HS-5 (cell line): ENCODE measurements at places on chromosomes 6 and 20.

DNA sequence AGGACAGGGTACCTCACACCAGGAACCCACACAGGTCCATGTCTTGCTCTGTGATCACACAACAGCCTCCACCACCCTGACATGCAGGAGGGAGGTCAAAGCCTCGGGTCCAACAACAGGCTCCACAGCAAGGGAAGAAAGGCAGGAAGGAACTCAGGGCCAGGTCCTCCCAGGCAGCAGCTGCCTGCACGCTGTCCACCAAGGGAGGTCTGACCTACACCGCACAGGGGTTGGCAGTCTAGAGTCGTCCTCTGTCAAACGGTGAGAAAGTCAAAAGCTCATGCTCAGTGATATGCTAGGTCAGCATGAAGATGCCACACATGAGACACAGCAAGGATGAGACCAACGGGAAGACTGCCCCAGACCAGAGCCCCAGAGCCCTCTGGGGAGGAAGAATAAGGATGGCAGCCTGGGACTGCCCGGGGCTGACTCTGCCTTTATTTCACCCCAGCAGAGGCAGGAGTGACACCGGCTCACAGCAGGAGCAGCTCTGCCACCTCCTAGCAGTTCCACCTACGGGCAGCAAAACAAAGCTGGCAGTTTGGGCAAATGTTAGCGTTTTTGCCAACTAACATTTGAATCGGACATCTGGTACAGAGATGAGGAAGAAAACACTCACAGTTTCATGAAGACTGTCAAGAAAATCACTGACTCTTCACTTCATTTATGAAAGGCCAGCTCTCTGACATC lies 8.5 kb downstream of the GMEB2 start:
- no peak for DNase-seq

DNA sequence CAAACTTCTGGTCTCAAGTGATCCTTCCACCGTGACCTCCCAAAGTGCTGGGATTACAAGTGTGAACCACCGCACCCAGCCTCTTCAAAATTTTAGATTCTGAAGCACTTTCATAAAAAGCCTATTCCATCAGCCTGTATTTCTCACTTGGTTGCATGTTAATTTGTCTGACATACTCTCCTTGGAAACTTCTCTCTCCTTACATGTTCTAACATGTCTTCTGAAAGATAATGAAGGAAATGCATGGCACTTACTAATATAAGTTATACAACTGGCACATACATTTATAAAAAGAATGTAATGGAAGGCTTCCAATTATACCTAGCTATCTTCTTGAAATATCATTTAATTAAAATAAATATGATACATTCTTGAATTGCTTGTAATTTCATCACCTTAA lies 597.5 kb downstream of the TBC1D32 start:
- no peak for DNase-seq

DNA sequence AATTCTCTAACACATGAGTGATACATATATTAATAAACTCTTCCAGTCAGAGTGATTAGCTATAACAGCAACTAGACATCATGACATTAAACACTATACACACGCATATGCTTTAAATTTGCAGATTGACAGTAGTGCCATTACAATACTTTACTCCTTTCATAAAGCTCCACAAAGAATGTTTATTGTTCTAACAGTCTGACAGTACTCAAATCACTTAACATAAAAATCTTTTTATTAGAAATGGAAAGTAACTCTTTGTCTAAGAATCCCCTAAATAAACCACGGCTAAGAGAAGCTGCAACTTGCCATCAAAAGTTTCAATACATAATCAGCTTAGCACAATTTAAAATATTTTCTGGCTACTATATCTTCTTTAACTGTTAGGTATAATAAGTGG lies 24.0 kb downstream of the SNX3 start:
- DNase-seq = no peak

DNA sequence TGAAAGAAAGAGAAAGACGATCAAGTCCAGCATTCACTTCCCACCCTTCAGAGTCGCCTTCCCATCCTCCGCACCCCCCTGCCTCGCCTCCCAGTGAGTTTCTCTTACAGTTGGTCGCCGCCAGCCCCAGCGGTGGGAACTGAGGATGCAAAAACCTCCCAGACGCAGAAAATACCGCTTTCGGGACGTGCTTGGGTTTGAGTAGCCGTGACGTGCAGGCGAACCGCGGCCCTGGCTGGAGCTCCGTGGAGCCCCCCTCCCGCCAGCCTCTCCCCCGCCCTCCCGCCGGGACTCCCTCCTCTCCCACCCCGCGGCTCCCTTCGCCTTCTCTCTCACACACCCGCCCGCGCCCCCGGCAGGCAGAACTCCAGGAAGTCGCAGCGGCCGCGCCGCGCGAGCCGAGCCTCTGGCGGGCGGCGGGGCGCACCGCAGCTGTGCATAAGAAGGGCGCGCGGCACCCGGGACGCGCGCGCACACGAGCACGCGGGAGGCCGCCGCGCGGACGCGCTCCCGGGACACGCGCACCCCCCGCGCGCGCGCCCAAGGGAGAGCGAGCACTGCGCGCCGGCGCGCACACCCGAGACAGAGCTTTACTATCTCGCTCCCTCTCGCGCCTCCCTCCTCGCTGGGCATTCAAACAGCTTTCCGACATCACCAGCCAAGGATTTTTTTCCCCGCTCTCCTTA lies at the start of gene ADGRB3:
Gene ADGRB3 (plus strand): TSS at position 557 of the 686 bp plus-strand sequence. CDS start 3,394 bp downstream, outside the sequence.
- peak; percentile 43 for DNase-seq

DNA sequence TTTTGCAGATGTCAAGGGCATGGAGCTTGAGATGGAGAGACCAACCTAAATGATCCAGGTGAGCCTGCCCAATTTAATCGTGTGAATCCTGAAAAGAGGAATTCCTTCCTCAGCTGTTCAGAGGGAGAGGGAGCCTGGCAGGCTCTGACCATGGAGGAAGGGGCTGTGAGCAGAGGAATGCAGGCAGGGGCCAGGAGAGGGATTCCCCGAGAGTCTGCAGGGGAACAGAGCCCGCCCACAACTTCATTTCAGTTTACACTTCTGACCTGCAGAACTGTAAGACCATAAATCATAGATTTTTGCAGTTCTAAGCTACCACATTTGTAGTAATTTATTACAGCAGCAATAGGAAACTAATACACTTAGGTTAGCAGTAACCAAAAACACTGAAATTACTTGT lies 164.1 kb downstream of the TBXT start:
- no peak for DNase-seq

GRCh38 chr20:50085481-50086365 lies 27.2 kb downstream of the UBE2V1 start:
- peak; percentile 67 for DNase-seq

DNA sequence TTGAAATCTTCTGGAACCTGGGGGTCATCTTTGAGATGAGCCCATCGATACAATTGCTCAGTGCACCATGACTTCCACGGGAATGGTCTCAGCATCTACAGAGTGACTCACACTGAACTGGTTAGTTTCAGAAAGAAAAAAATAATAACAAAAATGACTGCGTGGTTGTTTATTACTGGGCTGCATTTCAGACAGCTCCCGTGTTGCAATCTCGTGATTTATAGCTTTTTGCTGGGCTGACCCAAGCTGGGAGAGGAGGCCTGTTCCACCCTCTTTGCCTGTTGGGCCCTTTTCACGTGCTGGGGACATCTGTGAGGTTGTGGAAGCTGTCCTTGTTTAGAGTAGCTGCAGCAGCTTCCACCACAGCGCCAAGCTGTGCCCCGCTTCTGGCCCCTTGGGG lies 225.5 kb downstream of the BMP7 start:
- no peak for DNase-seq

- DNase-seq = no peak
Observed at GRCh38 chr6:17865243-17865642, 122.2 kb downstream of the KIF13A start.

GRCh38 chr6:150255840-150256239 lies 113.0 kb upstream of the IYD start:
- no peak for DNase-seq

- DNase-seq = no peak
Observed at GRCh38 chr20:6707321-6707831, 60.1 kb upstream of the BMP2 start.

GRCh38 chr6:55320696-55321086 lies 6.6 kb upstream of the GFRAL start:
- DNase-seq = no peak

GRCh38 chr20:16410626-16411025 lies 162.6 kb downstream of the KIF16B start:
- DNase-seq = no peak

DNA sequence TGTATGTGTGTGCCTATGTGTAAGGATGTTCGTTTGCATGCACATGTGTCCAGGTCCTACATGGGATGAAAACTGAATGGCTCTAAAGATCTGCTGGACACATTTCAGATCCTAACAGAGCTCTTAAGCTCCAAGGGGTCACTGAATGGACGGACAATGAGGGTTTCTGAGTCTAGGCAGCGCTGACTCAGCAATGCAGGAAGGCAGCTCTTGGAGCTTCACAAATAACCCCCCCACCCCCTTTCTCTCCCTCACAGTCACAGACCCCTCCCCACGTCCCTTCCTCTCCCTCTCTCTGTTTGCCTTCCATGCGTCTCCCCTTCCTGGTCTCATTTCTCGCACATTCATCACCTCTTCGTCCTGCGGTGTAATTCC lies 369.8 kb downstream of the PREX1 start:
- no peak for DNase-seq

GRCh38 chr20:61813791-61814190 lies 251.9 kb downstream of the TAF4 start:
- no peak for DNase-seq

DNA sequence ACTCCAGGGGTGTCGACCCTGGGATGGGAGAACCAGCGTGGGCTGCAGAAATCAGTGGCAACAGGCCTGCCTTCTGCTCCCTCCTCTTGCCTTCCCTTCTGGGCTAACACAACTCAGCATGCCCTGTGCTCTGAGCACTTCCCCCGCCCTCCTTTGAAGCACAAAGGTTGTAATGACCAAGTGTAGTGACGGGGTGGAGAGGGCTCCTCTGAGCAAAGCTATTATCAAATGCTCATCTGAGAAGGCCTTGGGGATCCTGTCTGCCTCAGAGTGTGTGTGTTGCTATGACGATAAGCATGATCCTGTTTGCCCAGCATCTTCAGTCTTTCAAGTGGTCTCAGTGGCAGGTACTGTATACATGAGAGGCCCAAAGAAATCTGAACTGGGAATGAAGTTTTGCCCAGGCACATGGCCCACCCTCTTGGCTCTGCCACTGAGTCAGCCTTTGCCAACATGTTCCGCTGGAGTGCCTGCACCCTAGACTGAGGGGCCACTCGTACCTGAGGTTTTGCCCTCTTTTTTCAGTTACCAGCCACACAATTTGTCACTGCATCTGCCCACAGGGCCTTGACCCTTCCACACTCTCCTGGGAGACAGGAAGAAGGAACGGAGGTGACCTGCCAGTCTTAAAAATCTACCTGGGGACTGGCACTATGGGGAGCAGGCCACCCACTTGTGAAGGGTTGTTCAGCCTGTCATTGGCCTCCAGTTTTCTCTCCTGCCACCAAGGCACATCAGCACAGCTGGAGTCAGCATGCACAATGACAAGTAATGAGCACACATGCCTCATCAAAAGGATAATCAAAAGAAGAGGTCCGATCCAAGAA lies 74.5 kb downstream of the GFOD1 start:
- DNase-seq = no peak

DNA sequence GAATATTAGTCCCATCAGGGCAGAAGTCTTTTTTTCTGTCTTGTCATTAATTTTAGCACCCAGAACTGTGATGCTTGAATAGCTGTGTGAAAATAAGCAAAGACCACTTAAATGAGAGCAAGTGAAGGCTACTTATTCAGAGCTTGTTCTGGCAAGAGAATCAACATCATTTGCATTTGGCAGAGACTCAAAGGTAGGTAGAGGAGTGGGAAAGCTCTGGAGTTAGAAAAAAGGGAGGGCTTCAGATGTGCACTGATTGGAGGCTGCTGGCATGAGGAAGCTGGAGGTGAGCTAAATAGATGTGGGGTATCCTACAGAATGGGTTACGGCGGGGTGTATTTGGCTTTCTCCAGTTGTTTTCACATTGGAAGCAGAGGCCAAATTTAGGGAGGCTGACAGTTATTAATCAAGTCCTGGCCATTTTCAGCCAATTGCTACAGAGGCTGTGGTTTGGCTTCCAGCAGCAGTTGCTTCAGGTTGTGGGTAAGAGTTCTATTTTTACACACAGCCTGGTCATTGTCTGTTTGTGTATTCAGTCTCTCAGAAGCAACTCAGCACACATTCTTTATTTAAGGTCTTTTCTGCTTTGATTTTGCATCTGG lies 254.3 kb downstream of the BTBD3 start:
- no peak for DNase-seq

GRCh38 chr20:25532015-25532751 lies 53.1 kb downstream of the NINL start:
- no peak for DNase-seq

DNA sequence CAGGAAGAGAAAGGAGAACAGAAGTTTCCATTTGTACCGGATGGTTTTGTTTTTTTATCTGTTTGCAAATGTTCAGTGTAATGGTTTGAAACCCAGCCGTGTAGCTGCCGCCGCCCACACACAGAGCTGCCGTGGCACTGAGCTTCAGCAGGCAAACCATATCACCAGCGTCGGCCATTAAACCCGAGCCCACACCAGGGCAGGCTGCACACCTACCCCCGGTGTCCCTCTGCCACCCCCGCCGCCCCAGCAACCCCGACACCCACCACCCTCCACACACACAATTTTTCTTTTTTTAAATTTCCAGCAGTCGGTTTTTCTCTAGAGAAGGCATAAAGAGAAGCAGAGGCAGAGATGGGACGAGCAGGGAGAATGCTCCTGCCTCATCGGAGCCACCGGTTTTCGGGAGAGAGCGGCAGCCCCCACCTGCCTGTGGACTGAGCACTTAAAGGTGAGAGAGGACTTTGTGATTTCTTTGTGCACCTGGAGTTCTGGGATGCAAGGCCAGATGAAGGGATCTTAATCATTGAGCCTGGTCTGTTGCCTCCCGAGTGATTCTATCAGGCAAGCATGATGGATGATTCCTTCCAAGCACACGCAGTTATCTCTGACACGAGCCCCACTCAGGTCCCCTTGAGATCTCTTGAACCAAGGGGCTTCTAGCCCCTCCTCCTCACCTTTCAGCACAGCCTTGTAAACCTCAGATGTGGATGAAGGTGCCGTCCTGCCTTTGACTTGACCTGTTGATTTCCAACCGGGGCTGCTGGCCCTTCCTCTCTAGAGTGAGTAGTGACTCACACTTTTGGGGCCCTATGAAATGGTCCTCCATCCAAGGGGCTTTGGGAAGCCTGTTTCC lies 17.5 kb upstream of the ZNF831 start:
- DNase-seq = no peak

DNA sequence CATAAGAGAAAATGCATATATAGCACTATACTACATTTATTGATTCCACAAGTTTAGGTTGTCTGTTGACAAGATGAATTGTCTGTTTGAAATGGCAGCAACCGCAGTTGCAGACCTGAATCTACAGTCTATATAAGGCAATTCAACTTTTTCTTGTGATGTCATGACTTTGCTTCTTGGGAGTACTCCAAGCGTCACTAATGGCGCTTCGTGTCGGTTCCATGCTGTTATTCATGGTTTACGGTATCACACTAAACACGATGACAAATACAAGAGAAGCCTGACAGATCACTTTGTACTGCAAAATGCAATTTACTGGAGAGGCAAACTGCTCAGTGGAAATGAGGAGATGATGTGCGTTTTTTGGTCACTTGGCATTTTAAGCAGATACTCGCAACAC lies 280.3 kb upstream of the TCF21 start:
- DNase-seq = no peak

GRCh38 chr6:4088704-4089103 lies 9.8 kb upstream of the FAM217A start:
- DNase-seq = no peak
